ENCODE measurements at places on chromosomes 7 and 10. TPM values are rescaled to one million over a fixed set of nuclear protein-coding genes. Genes with fewer than 3 reads are reported as not detected.
A peak's percentile ranks its signal among the peaks of the same experiment; 100 is the strongest.

DNA sequence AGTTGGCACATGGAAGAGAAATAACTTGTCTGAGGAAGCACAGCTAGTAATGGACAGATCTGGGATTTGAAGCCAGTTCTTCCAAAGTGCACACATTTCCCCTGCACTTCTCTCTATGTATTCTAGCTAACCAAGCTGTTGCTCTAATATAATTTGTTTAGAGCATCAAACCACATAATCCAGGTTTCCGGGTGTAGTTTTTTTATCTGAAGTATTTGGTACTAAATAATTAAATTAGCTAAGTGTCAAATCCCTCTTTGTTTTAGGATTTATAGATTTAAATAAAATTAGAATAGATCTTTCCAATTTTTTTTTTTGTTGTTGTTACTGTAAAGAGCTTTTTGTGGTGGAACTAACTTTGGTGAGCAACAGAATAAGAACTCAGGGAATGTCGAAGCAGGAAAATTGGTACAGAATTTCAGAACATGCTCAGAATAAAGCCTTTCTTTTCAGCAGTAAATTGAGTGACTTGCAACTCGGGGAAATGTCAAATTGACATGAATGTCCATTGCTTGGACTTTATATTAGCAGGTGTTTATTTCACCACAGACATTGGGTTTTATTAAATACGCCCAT, 33.7 kb downstream of the CAMK1D start:
- no peak for DNase-seq

STEAP1B gene
- 0.26 TPM for total RNA-seq

DNA sequence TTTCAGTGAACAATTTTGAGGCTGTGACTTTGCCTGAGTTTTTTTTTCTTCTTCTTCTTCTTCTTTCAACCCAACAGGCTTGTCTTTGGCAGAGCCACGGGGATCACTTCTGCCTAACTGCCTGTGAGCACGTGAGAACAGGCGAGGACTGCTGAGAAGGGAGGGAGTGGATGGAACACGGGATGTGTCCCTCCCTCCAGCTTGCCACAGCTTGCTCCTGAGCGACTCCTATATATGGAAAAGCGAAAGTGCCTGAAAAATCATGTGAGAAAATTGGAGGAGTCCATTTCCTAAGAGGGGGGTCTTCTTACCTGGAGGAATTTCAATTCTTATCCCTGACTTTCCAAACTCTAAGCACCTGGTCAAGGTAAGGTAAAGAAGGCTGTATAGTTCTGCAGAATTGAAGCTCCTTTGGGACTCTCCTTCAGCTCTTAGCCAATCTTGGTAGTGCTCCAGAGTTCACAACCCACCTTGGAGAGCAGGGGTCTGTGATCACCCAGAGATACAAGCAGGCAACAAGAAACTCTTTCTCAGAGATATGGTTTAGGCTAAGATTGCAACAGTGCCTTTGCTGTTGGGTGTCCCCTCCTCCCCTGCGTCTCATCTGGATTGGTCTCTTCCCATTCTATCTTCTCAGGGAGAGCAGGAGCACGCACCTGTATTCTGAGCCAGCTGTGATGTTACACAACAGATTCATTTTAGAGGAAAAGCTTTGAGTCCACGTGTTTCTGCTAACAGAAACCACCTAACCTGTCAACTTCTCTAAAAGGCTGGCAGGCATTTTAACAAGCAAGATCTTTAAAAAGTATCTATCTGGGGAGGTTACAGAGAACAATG, at the start of gene MAT1A:
Gene MAT1A, minus strand, starts transcription at position 208 of the 837 bp plus-strand sequence. CDS start 235 bp downstream, outside the sequence.
- DNase-seq: no peak

CALHM1 gene
- not detected for total RNA-seq

DNA sequence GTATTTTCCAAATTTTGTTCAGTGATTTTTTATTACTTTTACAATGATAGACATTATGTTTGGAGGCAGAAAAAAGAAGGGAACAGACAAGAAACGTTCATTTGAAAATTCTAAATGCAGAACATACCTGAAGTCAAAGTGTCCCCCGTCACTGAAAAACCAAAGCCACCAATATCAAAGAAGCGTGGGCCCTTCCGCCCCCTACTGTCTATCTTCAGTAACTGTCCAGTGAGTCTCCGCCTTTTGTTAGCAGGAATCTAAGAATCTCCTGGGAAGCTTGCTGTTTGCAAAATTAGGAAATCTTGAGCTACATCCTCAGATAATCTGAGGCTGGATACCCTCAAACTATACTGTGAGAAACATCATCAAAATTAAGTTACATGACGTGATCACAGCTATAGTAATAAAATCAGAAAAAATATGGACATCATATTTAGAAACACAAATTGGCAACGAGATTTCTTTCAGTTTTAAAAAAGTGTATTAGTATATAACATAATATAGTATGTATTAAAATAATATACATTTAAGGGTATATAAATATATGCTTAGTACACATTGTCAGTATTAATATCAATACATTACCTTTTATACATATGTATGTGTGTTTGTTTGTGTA, 169.3 kb upstream of the AKR1E2 start:
- DNase-seq: peak; percentile 57

RARRES2 gene
- 7.0 TPM for total RNA-seq

IFRD1 gene
- 50.6 TPM for total RNA-seq

DNA sequence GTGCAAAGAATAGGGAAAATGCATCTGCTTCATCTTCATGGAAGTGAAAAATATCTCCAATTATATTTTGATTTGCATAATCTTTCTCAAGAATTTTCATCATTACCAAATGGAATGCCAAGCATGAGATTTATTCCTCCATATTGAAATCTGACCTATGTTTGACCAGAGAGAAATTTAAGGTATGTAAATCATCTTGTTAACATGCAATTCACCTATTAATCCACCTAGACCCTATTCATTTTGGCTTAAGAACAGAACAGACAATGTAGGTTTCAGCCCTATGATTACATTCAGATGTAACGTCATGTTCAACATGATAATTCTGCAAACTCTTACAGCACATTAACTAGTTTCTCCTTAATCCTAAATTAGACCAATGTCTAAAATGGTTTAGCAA, 30.8 kb upstream of the TMEM140 start:
- no peak for DNase-seq

GRCh38 chr7:5173496-5173895, 16.5 kb upstream of the WIPI2 start:
- no peak for DNase-seq

DNA sequence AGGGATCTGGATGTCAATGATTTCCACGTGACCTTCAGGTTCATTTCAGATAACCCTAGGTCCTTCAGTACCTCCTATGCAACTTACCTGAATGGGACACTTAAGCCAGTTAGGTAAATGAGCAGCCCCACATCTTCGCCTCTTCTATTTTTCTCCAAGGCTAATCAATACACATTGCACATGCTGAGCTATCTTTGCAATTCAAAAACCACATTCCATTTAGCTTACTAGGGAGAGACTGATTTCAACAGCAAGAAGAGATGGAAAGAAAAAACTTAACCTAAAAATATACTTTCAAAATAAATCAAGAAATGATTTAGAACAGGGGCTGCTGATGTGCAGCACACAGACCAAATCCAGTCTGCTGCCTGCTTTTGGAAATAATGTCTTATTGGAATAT, 81.8 kb upstream of the CDCA7L start:
- DNase-seq: no peak

GPR26 gene
- not detected for total RNA-seq

CD36 gene
- 1,108 TPM for total RNA-seq

- no peak for DNase-seq
Observed at GRCh38 chr7:80060218-80060806, 74.3 kb upstream of the GNAI1 start.

VWDE gene
- total RNA-seq: not detected

UTF1 gene
- not detected for total RNA-seq

DNA sequence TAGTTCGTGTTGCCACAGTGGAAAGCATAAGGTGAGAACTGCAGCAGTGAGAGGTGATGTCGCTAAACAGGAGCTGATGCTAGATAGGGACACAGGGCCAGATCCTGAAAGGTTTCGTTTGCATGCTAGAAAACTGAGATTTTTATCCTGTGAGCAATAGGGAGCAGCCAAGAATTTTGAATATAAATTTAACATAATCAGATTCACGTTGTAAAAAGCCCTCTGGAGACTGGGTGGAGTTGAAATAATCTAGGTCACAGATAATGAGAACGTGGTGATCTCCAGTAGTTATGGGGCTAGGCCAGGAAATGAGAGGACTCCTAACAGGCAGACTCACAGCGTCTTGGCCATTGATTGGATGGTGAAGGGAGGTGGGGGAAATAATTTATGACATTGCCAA, 92.1 kb upstream of the IMMP2L start:
- no peak for DNase-seq

NRP1 gene
- 279 TPM for total RNA-seq

GRCh38 chr10:34906067-34906965, 91.2 kb upstream of the PARD3 start:
- DNase-seq: no peak

NPY4R gene
- not detected for total RNA-seq

MAD1L1 gene
- total RNA-seq: 19.3 TPM

- no peak for DNase-seq
Observed at GRCh38 chr10:89738551-89739209, 37.3 kb downstream of the KIF20B start.

PRSS1 gene
- 2.6 TPM for total RNA-seq

GRCh38 chr7:43921423-43921822, 4.8 kb upstream of the UBE2D4 start:
- no peak for DNase-seq

VWC2 gene
- 10.1 TPM for total RNA-seq

LRIT1 gene
- not detected for total RNA-seq

- peak; percentile 57 for DNase-seq
Observed at GRCh38 chr10:110811791-110812581, 59.7 kb upstream of the PDCD4 start.

- peak; percentile 89 for DNase-seq
Observed at GRCh38 chr7:2523941-2524807, 4.6 kb downstream of the LFNG start.

DNA sequence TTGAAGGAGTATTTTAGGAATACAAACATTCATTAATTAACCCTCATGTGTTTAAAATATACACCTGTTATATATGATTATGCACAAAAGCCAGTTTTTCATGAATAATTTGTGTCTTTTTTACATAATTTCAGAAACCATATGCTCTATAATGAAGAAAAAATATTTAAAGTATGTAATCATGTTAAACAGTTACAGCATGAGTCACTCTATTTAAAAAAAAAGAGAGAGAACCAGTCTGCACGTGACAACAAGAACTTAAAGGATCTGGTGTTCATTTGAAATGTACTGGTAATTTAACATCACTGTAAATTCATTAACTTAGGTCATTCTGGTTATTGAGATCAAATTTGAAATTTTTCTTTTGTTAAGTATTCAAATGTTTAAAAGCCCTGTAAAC, 228.5 kb downstream of the CACNB2 start:
- DNase-seq: no peak

- DNase-seq: no peak
Observed at GRCh38 chr10:47189802-47190201, 110.2 kb upstream of the GDF10 start.

Data from heart left ventricle (tissue), 16 donors.